ENCODE measurements at places on chromosomes 13 and 19.

GRCh38 chr13:90118467-90119071 lies 1228.9 kb upstream of the MIR17HG start:
- no peak for DNase-seq
- H3K4me1 ChIP-seq: no peaks in the 10 kb centered on the region
- H3K27ac ChIP-seq: no peak overlapping the region
- no peaks in the 10 kb centered on the region for H3K27me3 ChIP-seq
- no peak overlapping the region for H3K4me3 ChIP-seq

DNA sequence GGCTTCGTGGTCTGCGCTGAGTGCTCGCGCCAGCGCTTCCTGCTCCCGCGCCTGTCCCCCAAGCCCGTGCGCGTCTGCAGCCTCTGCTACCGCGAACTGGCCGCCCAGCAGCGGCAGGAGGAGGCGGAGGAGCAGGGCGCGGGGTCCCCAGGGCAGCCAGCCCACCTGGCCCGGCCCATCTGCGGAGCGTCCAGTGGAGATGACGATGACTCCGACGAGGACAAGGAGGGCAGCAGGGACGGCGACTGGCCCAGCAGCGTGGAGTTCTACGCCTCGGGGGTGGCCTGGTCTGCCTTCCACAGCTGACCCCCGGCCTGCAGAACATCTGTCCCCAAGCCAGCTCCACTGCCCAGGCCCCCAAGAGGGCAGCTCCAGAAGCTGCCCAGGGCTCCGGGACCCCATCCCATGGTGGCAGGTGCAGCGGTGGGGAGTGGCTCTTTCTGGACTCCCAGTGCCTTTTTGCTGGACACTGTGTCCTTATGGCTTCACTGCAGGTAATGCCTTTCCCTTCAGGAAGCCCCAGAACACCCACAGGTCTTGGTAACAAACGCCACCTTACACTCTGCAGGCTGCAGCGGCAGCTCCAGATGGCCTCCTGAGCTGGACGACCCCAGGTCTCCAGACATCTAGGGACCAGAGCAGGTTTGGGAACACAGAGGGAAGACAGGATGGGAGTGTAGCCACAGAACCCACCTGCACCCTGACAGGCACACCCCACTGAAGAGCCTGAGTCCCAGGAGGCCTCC lies 9.3 kb downstream of the PLEKHF1 start:
- H3K27me3 ChIP-seq: no peaks in the 10 kb centered on the region
- peaks cover 85% of the 10 kb centered on the region for H3K4me1 ChIP-seq
- no peak overlapping the region for H3K4me3 ChIP-seq

DNA sequence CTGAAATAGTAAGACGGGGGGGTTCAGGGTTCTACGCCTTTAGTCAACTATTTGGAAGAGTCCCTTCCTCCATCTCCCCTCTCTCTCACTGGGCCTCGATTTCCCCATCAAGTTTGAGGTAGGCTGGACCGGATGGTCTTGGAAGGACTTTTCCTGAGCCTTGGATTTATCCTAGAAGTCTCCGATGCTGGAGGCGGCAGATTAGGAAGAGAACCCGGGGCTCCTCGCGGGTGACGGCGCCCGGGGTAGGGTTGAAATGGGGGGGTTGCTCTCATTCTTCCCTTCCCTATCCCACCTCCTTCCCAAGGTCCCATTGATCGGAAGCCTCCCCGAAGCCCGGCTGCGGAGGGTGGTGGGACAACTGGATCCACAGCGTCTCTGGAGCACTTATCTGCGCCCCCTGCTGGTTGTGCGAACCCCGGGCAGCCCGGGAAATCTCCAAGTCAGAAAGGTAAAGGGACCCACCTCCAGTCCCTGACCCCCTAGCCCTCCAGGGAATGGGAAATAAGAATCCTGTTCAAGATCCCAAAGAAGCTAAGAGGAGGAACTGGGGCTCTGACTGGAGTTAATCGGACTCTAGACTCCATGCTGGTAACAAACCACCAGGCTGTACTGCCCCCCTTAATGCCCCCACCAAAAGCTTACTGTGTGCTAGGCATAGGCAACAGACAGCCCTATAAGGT lies 781 bp downstream of the QPCTL start:
- H3K27ac ChIP-seq: peak overlapping the region; percentile 94
- peak overlapping the region; percentile 97 for H3K4me3 ChIP-seq
- peaks cover 23% of the 10 kb centered on the region for H3K4me1 ChIP-seq
- H3K36me3 ChIP-seq: peaks cover 34% of the 10 kb centered on the region

DNA sequence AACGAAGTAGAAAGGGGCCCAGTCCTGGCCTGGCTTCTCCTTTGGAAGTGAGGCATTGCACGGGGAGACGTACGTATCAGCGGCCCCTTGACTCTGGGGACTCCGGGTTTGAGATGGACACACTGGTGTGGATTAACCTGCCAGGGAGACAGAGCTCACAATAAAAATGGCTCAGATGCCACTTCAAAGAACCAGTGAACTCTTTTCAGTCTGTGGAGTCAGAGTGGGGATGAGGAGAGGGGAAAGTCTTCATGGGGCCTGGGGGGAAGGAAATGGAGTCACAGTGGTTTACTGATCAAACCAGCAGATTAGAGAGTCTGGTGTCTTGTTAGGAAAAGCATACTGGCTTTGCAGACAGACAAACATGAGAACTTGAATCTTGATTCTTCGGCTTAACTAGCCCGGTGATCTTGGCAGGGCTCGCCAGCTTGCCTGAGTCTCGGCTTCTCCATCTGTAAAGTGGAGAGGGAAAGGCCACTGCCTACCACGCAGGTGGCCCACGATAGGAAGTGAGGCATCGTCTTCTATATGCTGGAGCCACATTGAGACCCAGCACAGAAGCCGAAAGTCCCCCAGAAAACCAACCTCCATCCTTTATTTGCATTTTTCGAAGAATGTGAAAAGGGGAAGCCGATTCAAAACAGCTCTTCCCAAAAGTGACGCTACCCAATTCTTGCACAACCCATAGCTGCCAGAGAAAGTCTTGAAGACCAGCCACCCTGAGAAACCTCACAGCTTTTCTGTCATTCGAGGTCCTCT lies at the start of gene FFAR1:
TSS of gene FFAR1 (plus strand) at position 732 of the 759 bp plus-strand sequence. CDS start 3,650 bp downstream, outside the sequence.
- H3K4me3 ChIP-seq: peak within 1 kb of the TSS; percentile 63
- peak; percentile 82 for DNase-seq
- peaks cover 41% of the 10 kb centered on the region for H3K4me1 ChIP-seq
- no peaks in the 10 kb centered on the region for H3K36me3 ChIP-seq

- H3K27me3 ChIP-seq: peaks cover 30% of the 10 kb centered on the region
- no peak for DNase-seq
- no peaks in the 10 kb centered on the region for H3K4me1 ChIP-seq
- H3K4me3 ChIP-seq: no peak overlapping the region
These were observed 46.9 kb downstream of the SOX1 start for GRCh38 chr13:112113851-112114250.

GRCh38 chr13:51873117-51873798 lies 11.5 kb downstream of the CCDC70 start:
- no peak overlapping the region for H3K4me3 ChIP-seq
- no peaks in the 10 kb centered on the region for H3K36me3 ChIP-seq
- no peaks in the 10 kb centered on the region for H3K4me1 ChIP-seq
- H3K27ac ChIP-seq: no peak overlapping the region
- no peak for DNase-seq

DNA sequence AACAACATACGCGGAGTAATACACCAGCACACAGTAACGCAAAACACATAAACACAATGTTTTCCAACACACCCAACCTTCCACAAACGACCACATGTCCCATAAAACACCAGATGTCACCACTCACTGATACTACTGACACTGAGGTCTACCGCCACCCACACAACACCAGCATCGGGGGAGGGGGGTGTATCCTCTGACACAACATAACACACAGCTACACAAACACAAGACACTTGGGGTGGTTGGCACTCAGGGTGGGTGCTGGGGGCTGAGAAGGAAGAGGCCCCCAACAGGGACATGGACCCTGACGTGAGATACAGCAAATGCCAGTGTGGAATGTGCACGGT lies 1.5 kb upstream of the KCNN4 start:
- H3K36me3 ChIP-seq: peaks cover 23% of the 10 kb centered on the region
- H3K4me1 ChIP-seq: peaks cover 53% of the 10 kb centered on the region
- peak overlapping the region; percentile 33 for H3K4me3 ChIP-seq
- H3K27ac ChIP-seq: peak overlapping the region; percentile 92
- no peaks in the 10 kb centered on the region for H3K27me3 ChIP-seq
- no peak for DNase-seq

DNA sequence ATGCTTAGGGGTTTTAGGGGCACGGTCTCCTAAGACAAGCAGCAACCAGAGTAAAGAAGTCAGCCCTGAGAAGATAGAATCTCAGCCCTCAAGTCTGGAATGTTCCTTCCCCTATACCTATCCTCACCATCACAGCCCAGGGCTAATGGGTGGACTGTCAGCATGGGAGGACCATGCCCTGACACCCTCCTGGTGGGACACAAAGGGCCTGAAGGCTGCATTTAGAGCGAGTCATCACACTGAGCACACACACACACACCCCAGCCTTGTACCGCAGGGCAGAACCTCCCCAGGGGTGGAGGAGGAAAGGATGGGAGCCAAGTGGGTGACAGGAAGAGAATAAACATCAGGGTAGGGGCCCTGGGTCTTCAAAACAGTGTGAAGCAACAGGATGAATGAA lies 174.8 kb upstream of the SERP2 start:
- no peak overlapping the region for H3K4me3 ChIP-seq
- no peak overlapping the region for H3K27ac ChIP-seq
- DNase-seq: no peak
- H3K36me3 ChIP-seq: no peaks in the 10 kb centered on the region

DNA sequence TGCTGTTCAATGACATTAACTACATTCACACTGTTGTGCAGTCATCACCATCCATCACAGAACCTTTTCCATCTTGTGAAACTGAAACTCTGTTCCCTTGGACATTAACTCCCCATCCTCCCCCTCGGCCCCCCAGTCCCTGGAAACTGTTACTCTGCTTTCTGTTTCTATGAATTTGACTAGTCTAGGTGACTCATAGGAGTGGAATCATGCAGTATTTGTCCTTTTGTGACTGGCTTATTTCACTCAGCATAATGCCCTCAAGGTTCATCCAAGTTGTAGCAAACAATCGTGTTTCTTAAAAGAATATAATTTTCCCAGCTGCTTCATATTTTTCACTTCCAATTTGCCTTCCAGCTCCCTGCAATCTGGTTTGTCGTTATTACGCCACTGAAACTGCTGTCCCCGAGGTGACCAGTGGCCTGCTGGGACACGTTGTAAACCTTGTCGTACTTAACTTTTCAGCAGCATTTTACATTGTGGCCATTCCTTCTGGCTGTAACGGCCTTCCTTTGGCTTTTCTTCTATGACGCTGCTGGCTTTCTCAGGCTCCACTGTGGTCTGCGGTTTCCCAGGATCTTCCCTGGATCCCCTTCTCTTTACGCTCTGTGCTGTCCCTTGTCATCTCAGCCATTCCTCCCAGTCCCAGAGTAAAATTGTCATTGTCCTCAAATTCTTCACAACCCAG lies 74.0 kb downstream of the DHRS12 start:
- no peak overlapping the region for H3K27ac ChIP-seq
- H3K4me3 ChIP-seq: no peak overlapping the region
- H3K4me1 ChIP-seq: peaks cover 3% of the 10 kb centered on the region
- DNase-seq: peak; percentile 74
- H3K27me3 ChIP-seq: no peaks in the 10 kb centered on the region

DNA sequence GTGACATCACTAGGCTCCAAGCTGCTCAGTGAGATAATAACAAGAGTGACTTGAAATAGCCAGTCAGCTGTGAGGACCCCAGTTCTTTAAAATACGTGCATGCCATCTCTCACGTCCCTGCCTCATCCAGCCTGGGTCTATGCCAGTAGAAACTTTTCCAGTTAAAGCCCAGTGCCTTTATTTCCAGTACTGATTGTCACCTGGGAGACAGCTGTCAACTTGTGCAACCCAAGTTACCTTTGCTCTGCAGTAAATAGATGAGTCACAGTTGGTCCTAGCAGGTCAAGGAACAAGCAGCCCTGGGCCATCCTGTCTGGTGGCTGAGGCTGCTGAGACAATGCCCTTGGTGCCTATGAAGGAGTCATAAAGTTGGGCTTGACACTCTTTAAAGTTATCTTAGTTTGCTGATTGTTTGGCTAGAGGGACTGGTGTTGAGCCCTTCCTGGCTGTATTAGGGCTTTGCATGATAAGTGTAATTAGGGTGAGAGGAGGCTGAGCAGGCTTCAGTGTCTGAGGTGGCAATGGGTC lies 228.7 kb downstream of the LACC1 start:
- no peaks in the 10 kb centered on the region for H3K36me3 ChIP-seq
- peaks cover 4% of the 10 kb centered on the region for H3K4me1 ChIP-seq
- H3K27me3 ChIP-seq: peaks cover 11% of the 10 kb centered on the region
- H3K27ac ChIP-seq: no peak overlapping the region
- DNase-seq: no peak

DNA sequence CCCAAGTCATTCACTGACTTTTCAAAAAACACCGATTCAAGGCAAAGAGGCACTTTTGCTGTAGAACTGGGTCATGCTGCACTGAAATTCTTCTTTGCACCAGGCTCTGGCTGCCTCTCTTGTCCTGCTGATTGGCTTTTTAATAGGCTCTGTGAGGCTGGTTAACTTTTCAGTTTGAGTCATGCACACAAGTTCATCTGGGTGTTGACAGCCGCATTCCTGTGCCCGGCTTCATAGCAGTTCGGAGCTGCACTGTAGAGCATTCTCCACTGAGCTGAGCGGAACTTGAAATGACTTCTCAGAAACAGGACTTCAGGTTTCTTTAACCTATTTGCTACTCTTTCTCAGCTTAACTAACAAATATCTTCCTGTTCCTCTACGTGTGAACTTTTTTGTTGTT lies 978.3 kb downstream of the UQCRFS1 start:
- no peak overlapping the region for H3K4me3 ChIP-seq
- no peaks in the 10 kb centered on the region for H3K27me3 ChIP-seq
- H3K4me1 ChIP-seq: no peaks in the 10 kb centered on the region
- H3K36me3 ChIP-seq: no peaks in the 10 kb centered on the region
- no peak overlapping the region for H3K27ac ChIP-seq

GRCh38 chr19:14412996-14413692 lies 6.0 kb downstream of the DDX39A start:
- H3K36me3 ChIP-seq: peaks cover 79% of the 10 kb centered on the region
- H3K4me3 ChIP-seq: peak overlapping the region; percentile 4
- peak overlapping the region; percentile 74 for H3K27ac ChIP-seq
- DNase-seq: no peak

DNA sequence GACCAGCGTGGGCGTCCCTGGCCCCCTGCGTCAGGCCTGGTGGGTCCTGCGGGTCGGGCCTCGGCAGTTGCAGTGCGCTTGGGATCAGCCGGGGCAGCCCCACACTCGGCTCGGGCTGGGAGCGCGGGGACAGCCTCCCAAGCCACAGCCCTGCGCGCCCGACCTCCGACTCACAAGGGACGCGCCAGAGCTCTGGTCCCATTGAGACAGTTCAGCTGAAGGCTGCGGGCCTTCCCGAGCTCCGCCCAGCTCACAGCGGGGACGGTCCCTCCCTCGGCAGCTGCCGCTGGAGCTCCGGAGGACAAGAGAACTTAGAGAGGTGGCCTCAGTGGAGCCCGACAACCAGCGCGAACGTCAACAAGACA lies 45.7 kb upstream of the ZNF730 start:
- no peaks in the 10 kb centered on the region for H3K4me1 ChIP-seq
- DNase-seq: peak; percentile 12
- peaks cover 30% of the 10 kb centered on the region for H3K27me3 ChIP-seq

GRCh38 chr13:110331362-110331761 lies 24.3 kb downstream of the COL4A2 start:
- H3K4me1 ChIP-seq: no peaks in the 10 kb centered on the region
- no peak overlapping the region for H3K4me3 ChIP-seq
- no peaks in the 10 kb centered on the region for H3K36me3 ChIP-seq
- DNase-seq: no peak
- no peak overlapping the region for H3K27ac ChIP-seq

Data from activated CD4-positive, alpha-beta memory T cell treated with anti-CD3 and anti-CD28 coated beads for 36 hours (primary cell).